MG63 (cell line): ENCODE measurements at places on chromosomes 2 and 18.

DNA sequence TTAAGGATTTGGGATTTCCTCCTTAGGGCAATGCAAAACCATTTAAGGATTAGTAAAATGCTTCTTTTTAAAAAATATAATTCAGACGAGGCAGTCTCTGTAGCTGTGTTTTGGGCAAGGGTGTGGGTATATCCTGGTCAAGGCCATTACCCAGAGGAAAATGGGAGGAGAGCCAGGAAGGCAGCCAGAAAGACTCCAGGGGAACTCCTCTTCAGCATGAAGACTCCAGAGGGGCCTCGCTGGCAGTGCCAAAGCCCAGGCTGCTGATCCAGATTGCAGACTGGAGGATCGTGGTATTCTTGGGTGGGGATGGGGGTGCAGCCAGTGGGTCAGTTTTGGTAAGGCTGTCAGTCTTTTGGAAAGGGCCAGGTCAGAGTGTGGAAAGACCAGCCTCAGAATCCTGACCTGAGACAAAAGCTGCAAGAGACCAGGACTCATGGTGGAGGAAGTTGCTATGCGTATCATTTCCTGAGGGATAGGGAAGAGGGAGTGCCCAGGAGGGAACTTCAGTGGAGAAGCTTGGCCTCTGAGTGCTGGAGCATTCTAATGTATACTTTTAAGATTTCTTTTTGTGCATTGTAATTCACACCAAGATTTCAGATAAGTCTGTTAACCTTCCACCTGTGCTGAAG, 20.9 kb upstream of the RAB11FIP5 start:
- no peak for DNase-seq

- no peak for DNase-seq
Observed at GRCh38 chr2:164145093-164145987, 409.5 kb upstream of the FIGN start.

DNA sequence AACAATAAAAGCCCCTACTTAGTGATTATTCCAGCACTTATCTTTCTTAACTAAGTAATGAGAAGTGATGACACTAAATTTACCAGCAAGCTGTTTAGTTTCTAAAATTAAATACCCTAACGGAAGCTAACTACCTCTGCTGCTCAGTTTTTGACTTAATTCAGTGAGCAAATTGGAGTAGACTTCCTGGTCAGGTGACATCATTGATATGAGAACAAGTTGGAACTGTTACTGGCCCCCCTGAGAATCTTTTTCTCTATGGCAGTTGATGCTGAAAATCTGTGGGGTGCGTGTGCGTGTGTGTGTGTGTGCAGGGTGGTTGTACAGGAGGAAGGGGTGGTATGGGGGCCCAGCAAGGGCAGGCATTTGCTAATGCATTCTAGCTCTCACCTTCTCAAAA, 35.5 kb upstream of the BMP10 start:
- DNase-seq: no peak

- DNase-seq: no peak
Observed at GRCh38 chr2:14398641-14399040, 233.9 kb upstream of the LRATD1 start.

DNA sequence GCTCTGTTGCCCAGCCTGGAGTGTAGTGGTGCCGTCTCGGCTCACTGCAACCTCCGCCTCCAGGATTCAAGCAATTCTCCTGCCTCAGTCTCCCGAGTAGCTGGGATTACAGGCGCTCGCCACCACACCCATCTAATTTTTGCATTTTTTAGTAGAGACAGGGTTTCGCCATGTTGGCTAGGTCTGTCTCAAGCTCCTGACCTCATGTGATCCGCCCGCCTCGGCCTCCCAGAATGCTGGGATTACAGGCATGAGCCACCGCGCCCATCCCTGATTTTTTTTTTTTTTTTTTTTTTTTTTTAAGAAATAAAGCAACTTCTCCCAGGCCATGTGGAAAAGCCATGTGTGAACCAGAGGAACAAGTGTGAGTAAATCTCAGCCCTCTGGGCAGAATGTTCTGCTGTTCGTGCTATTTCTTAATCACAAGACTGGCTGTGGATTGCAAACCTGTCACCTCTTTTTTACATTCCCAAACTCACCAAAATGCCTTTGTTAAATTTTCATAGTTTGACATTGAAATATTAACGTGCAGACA, 6.4 kb upstream of the SH3BP4 start:
- DNase-seq: no peak
